Foreskin keratinocyte (primary cell): ENCODE measurements at places on chromosomes 2 and 18.

DNA sequence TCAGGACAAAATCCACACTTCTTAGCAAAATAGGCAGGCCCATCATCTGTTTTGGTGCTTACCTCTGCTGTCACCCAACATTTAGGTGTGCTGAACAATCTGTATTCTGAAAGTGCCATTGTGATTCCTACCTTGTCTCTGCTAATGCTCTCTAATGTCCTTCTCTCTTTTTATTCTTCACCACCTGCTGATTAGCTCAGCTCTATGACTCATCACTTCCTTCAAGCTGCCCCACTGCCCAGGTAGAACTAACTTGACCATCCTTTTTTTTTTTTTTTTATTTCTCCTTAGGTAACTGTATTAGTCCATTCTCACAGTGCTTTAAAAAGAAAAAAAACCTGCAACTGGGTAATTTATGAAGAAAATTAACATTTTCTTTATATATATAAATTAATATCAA is 478.7 kb upstream of the POU3F3 start:
- no peak for DNase-seq

DNA sequence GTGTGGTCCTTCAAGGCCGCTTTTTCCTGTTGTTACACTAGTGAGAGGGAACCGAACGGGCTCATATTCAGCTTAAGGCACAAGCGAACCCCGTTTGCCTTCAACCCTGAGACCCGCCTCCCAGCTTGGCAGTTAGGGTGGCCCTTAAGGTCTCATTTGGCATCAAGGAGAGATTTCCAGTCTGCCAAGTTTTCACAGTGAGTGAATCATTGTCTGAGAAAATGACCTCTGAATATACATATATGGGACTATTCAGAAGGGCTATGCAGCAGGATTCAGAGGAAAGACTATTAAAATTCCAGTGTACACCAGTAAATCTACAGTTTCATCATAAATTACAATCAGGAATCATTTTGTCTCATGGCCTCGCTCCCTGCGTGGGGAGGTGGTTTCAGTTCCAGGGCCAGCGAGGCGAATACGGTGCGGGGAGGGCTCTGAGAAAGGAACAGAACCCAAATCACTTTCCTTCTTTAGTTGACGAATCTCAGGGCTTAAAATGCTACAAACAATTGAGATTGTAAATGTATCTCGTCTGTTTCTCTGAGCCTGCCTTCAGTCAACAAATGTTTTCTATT is 231.4 kb downstream of the FAM210A start:
- DNase-seq, result no peak

GRCh38 chr2:159108181-159108893 is 139.9 kb downstream of the TANC1 start:
- DNase-seq, result no peak

GRCh38 chr18:61133783-61134182 is 199.4 kb upstream of the CDH20 start:
- DNase-seq, result no peak

GRCh38 chr2:225037415-225038230 is 4.6 kb downstream of the DOCK10 start:
- DNase-seq, result no peak

GRCh38 chr18:5630057-5630899 is 86.5 kb upstream of the EPB41L3 start:
- DNase-seq, result peak; percentile 57

DNA sequence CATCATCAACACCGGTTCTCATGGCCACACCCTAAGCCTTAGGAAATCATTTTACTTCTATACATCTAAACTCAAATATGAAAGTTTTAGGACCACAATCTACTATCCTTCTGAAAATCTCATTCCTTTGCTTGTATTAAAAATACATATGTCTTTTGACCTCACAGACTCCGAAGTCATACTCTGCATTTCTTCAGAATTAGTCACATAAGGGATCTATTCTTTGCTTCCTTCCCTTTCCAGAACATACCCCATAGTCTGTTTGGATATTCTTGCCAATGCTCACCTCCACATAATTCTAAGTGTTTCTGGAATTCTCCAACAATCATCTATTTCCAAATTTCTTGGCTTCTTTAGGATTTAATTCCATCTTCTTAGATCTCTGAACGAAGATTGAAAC is 14.2 kb upstream of the DSG1 start:
- DNase-seq, result peak; percentile 52
